ENCODE measurements at places on chromosomes 3 and 15. TPM values are rescaled to one million over a fixed set of nuclear protein-coding genes. Genes with fewer than 3 reads are reported as not detected.

The SLC6A11 gene
- polyA plus RNA-seq, result not detected

The FRMD5 gene
- polyA plus RNA-seq, result 3.3 TPM

The TLR9 gene
- 1.2 TPM for polyA plus RNA-seq

The ECE2 gene
- not detected for polyA plus RNA-seq

Measured in GM12878 (cell line).